NCI-H187 treated with DMSO at 0.1 percent for 48 hours (cell line): ENCODE measurements at places on chromosomes 1 and 21.

- peak; percentile 80 for DNase-seq
These were observed 157.3 kb upstream of the RUNX1 start for GRCh38 chr21:35206141-35207125.

DNA sequence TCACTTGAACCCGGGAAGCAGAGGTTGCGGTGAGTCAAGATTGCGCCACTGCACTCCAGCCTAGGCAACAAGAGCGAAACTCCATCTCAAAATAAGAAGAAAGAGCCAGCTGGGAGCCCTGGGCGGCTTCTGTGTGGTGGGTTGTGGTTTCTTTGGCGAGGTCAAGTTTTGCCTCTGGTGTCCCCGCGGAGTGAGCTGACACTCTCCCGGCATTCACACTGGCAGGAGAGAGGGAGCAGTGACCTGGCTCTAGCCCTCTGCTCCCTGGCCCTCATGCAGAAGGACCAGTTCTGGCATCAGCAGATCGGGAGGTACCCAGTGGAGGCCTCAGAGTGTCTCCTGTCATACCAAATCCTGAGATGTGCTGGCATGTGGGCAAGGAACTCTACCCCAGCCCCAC lies 81.0 kb upstream of the VAMP3 start:
- no peak for DNase-seq

DNA sequence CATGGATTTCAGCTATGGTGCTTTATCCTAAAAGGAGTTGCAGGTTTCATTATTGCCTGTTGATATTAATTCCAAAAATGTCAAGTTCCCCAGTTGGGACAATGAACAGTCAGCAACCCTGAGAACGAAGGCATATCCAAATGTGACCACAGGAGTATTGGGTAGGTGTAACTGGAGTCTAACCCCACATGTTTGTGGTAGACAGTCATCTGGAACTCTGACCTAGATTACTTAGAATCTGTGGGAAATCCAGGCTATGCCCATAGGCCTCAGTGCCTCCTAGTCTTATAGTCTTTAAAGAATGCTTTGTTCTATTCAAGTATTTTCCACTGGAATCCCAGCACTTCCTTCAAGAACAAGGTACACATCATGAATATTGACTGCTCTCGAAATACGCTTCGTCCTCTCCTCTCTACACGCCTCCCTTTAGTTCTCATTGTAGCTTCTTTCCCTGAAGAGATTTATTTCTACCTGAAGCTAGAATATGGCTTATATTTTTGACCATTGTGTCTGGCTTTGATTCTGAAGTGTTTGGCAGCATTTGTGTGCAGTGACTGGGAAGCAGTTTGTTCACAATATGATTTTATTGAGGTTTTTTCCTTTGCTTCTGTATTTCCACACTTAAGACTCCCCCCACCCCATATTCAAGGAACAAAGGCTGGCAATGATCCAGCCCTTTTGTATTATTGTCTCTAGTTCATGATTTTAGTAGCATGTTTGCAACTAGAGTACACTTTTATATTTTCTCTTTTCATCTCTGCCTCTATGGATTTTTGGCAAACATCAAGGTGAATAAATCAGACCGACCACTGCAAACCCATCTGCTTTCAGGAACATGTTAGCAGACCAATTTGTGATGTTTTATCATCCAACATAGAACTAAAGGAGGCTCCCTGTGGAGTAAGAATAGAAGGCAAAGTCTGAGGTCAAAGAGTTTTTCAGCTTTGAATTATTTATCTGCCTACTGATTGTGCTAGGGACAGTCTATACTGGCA lies 178.6 kb downstream of the GPR52 start:
- DNase-seq: no peak

DNA sequence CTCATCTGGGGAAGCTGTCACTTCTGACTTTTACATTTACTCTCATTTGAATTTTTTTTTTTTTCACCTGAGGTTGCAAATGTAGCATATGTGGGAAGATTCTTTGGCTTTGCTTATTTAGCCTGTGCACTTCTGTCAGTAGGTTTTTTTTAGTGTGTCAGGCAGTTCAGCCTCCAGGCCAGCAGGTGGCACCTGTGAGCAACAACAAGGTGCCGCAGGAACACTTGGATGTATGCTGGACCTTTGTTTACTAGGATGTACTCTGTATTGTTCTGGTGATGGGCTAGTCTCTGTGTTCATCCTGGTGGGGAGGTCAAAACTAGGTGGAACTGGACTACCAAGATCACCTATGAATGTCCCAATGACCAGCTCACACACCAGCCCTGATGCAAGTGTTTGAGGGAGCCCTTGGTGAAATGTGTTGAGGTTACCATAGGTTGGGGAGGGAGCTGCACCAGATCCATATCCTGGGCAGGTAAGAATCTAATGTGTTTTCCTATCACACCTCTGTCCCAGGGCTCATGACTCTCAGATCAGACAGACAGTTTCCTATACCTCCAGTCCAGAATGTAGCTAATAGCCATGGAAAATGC lies 618.2 kb downstream of the BRINP3 start:
- DNase-seq: no peak

DNA sequence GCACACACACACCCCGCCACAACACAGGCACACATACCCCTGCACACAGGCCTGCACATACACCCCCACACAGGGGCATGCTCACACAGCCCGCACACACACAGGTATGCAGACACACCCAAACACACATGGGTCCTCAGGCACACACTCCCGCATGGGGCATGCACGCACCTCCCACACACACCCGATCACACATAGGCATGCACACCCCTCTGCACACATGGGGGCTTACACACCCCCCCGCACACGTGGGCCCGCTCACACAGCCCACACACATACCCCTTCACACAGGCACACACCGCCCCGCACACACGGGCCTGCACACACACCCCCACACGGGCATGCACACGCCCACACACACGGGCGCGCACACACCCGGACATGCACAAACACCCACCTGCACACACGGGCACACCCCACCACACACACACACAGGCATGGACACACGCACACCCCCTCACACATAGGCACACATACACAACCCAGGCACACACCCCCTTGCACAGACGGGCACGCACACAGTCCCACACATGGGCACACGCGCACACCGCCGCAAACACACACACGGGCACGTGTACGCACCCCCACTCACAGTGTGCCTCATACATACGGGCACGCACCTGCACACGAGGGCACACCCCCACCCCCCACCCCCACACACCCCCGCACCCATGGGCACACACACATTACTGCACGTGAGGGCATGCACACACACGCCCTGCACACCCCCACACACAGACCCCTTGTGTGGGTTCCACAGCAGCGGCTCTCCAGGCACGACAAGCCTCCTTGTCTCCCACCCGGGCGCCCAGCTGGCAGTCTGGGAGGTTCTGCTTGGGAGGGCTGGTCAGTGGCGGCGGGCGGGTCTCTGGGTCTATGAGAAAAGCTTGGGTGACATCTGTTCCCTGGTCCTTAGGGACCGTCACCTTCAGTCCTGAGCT lies 8.3 kb downstream of the ATAD3B start:
- DNase-seq: no peak

DNA sequence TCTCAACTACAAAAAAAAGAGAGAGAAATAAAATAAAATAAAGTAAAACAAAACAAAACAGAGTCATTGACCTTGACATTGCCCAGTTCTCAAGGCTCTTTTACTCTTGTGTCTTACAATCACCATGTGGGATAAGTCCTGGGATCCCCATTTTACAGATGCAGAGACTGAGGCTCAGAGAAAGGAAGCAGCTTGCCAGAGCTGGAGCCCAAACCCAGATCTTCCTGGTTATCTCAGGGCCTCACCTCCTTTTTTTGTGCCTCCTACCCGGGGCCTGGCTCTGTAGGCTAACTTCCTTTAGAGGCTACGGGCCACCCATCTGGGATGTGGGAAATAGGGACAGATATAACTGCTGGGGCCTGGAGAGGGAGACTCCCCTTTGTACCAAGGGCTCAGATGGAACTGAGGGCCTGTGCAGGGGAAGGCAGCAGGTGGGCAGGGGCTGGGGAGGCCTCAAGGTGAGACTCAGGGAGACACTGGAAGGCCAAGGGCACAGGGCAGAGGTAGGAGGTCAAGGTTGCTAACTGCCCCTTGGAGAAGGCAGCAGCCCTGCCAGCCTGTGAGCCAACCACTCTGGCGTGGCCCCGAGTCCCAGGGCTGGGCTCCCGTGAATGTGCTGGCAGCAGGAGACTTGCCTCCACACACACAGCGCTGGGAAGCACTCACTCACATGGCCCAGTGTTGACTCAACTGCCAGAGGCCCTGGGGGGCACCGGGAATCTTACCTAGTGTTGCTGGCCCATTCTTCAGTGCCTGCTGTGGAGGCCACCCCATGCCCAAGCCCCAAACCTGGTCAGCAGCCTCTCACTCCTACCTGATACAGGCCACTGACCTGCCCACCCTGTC lies 6.5 kb upstream of the ECE1 start:
- DNase-seq: no peak

GRCh38 chr1:174491606-174492005 lies 43.8 kb downstream of the GPR52 start:
- no peak for DNase-seq

- DNase-seq: no peak
These were observed 188.9 kb downstream of the NRIP1 start for GRCh38 chr21:14875704-14876523.

DNA sequence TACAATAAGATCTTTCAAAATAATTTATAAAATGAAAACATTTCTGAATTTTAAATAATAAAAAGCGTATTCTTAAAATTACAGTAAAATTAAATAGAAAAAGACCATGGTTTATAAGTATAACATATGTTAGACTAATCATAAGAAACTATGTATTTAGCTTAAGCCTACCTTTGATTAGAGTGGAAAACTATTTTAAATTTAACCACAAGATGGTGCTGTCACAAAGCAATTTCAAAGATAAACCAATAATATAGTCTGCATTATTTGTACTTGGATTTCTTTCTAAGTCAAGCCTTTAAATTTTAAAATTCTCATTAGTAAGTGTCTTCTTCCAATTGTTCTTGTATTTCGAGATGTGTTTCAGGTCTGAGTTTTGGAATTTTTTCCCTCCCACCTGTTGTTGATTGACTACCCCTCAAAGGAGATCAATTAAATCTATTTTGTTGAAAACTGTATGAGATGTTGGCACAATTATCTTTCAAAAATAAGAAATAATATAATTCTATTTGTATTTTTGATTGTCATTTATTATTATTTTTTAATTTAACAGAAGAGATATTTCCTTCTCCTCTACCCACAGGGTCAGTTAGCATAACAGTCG lies 459.8 kb downstream of the KCNT2 start:
- DNase-seq: no peak

GRCh38 chr1:41704196-41704595 lies 214.5 kb downstream of the HIVEP3 start:
- no peak for DNase-seq

- DNase-seq: no peak
These were observed 87.9 kb upstream of the SOX13 start for GRCh38 chr1:203985044-203985443.

DNA sequence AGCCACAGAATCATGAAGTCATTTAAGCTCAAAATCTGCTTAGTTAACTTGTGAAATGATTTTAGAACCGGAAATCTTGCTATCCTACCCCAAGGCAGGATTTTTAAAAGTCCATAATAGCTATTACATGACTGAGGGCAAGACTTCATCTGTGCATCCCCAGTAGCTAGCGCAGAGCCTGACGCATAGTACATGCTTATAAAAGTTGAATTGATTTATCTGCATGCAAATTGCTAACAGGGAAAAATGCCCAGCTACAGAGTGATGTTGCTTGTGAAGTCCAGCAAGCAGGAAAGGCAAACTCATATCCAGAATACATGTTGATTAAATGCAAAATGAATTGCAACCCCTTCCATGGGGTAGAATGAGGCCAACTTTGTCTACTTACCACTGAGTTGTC lies 8.1 kb upstream of the MAP1LC3C start:
- no peak for DNase-seq

GRCh38 chr1:116915086-116915661 lies 5.5 kb downstream of the PTGFRN start:
- DNase-seq: no peak

GRCh38 chr1:236812334-236813030 lies 17.4 kb downstream of the MTR start:
- no peak for DNase-seq

DNA sequence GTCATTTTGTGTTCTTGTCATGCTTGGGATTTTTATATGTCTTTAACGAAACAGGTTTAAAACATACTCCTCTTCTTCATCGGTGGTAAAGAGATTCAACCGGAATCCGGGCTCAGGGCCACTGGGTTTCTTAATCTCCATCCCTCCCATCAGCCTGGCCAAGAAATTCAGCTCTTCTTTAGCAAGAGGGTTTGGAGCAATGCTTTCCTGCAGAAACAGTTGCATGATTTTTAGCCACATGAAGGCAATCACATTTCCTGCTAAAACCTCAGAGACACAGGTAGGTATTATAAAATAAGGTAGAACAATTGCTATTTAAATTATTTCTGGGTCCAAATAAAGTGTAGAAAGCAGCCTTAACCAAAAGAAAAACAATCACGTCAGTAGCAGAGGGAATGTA lies 22.7 kb upstream of the LSM10 start:
- no peak for DNase-seq

- DNase-seq: no peak
These were observed 2.2 kb downstream of the RALGPS2 start for GRCh38 chr1:178727014-178727895.

- DNase-seq: no peak
These were observed 27.1 kb upstream of the KCNK2 start for GRCh38 chr1:215055281-215055935.

DNA sequence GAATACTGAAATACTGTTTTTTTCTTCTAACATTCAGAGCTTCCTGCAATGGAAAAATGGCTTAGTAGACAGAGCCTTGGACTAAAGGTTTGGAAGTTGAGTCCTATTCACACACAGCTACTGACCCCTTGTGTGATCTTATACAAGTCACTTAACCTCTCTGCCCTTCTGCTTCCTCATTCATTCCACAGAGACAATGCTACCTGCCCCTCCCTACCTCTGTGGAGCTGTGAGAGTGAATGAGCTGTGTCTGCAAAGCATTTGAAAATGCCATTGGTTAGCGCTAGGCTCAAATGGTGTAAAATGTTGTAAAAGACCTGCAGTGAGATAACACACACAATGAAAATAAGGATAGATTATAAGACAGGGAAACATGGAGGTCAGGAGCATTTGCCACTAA lies 214.4 kb downstream of the BARHL2 start:
- no peak for DNase-seq
